ENCODE measurements at places on chromosomes 3 and 15.

DNA sequence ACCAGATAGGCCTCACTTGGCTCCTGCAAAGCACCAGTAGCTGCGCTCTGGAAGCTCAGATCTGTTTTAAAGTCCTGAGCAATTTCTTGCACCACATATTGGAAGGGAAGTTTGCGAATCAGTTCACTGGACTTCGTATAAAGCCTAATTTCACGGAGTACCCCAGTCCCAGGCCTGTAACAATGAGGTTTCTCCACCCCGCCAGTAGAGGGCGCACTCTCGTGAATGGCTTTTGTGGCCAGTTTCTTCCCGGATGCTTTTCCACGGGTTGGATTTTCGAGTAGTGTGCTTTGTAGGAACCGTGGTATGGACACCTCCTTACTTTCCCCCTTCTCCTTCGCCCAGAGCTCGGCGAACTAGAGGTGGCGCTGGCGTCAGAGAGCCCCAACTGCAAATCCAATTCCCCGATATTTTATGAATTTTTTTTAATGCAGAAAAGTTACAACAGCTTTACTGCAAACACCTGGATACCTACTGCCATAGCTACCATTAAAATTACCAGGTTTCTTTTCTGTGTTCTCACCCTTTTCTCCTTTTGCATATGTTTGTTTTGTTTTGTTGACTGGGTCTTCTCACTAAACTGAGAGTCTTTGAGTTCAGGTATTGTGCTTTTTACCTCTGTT lies 13.3 kb downstream of the RARB start:
- DNase-seq, result no peak

DNA sequence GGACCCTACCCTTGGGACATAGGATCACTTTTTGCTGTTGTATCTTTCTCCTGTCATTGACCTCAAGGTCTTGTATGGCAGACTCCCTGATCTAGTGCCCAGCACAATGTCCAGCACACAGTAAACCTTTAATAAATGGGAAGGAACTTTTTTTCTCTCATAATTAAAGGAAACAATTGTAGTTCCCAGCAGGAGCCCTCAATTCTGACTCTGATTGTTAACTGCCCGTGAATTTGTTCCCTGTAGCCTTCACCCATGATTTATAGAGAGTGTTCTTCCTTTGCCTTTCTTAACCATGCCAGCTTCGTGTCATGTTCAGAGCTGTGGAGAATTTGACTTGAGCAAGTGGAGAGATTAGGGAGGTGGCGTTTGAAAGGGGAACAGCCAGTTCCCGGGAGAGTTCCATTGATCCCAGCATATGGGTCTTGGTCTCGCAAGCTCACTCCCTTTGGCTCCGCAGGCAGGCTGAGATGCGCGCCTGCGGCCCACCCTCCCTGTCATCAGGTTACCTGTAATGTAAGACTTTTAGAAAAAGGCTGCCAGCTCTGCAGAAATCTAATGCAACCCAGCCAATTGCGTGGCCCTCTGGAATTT lies 182.6 kb downstream of the TP63 start:
- DNase-seq, result no peak

DNA sequence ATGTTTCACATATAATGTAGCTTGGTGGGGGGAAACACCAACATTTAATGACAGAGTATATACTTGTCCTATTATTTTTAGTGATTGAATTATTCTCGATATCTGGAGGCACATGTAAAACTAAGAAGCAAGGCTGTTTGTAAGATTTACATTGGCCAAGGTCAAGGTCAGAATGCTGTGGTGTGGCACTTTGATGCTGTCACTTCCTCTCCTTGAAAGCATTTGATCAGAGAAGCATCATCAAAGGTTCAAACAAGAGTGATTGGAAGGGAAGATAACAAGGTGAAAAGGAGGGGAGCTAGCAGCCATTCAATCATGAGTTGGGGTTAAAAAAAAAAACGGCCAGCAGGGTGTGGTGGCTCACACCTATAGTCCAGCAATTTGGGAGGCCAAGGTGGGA lies 26.4 kb downstream of the RTF1 start:
- no peak for DNase-seq

DNA sequence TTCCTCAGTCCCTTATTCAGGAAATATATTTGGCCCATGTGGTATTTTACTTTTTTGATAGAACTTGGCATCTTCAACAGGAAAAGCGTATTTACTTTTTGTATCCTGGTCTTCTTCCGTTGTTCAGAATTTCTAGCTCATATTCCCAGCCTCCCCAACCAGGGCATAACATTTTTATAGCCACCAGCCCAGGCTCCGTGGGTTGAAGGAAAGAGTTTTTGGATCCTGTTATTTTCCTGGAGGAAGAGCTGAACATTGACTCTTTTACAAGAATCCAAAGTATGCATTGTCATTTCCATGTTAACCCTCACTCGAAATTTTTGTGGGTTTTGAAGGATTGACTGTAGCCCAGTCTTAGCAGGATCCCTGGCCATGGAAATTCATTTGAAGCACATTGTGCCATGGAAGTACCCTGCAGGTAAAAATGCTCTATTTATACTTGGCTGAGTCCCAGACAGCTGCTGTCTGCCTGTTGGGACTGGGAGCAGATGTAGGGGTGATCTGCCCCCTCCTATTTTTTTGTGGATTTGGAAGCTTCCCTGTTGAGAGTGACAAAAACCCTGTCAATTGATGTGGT lies 98.8 kb downstream of the AKAP13 start:
- no peak for DNase-seq

- DNase-seq, result no peak
Observed at GRCh38 chr3:168422843-168423242, 327.1 kb upstream of the GOLIM4 start.

- no peak for DNase-seq
Observed at GRCh38 chr15:42707873-42708544, 28.9 kb downstream of the CDAN1 start.

DNA sequence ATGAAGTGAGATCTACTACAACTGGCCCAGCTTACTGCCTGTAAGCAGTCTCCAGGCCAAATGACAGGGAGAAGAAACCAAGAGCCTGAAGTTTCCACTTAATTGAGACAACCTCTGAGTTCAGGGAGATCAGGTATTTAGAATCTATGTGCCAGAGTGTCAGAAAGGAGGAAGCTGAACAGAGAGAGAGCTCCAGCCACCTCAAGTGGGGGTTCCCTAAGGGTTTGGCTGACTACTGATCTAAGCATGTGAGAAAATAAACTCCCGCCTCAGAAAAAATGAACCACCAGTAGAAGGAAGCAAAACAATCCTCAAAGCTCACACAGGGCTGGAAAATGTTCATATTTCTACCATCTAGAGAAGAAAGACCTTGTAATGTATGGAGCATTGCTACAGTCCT lies 25.0 kb downstream of the ADAM10 start:
- no peak for DNase-seq
